Neuronal stem cell (in vitro differentiated cells): ENCODE measurements at places on chromosomes 6 and 20.

DNA sequence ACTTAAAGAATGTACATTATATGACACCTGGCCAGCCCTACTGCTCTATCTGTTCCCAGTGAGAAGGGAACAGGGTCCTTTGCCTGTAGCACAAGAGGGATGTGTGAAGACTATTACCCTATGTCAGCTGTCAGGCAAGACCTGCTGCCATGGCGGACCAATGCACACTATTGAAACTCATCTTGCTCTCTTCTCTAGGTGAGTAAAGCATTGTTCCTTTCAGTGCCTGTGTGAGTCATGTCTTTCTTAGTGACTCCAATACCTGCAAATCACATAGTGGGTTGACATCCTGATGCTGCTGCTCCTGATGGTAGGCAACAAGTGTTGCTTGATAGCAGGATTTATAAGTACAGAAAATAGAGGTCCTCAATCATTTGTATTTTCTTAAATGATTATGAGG lies 48.8 kb upstream of the SYNCRIP start:
- no peak for DNase-seq

GRCh38 chr20:36173451-36173933 lies 19.0 kb downstream of the EPB41L1 start:
- peak; percentile 90 for DNase-seq

DNA sequence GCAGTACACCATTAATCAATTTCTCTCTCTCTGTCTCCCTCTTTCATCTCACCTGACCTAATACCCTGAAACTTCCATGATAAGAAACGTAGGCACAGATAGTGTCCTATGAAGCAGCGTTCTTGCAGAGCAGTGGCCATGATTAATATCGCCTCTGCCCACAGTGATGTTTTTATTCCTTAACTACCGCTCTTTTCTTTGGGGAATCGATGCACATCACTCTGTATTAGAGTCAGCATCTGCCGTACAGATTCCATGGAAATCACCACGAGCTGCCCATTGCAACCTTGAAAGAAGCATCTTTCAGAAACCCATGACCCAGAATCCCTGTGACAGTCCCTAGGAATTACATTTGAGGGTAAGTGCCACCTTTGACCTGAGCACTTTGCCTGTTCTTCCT lies 152.0 kb upstream of the ECI2 start:
- DNase-seq = no peak

- DNase-seq = no peak
Measured at GRCh38 chr6:83872386-83873118, 13.1 kb downstream of the CYB5R4 start.

GRCh38 chr20:8152183-8152582 lies 20.1 kb downstream of the PLCB1 start:
- DNase-seq = no peak

DNA sequence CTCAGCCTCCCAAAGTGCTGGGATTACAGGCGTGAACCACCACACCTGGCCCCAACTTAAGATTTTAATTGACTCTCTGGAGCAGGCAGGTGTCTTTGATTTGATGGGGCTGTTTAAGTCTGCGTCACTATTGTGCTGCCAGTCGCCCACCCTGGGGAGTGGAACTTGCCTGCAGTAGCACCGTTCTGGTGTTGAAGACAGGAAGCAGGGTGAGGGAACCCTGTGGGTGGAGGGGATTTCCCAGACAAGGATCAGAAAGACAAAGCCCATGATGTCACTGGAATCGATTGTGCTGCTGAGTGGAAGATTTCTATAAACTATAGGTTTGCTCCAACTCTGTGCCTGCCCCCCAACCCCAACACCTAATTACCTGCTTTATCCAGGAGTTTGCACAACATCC lies 11.0 kb downstream of the ALDH8A1 start:
- DNase-seq = no peak

DNA sequence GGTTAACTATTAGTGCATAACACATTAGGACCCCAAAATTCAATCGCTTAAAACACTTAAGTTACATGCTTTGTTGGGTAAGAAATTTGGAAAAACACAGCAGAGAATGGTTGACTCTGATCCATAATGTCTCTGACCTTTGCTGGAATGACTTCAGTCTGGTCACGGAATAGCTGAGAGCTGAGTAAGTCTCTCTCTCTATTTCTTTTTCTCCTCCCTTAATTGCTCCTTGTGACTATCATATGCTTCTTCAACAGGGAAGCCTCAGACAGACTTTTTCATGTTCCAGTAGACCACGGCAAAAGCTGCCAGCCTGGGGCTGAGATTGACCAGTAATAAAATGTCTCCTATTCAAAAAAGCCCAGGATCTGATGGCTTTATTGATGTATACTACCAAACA lies 4.8 kb downstream of the OR12D1 start:
- no peak for DNase-seq

DNA sequence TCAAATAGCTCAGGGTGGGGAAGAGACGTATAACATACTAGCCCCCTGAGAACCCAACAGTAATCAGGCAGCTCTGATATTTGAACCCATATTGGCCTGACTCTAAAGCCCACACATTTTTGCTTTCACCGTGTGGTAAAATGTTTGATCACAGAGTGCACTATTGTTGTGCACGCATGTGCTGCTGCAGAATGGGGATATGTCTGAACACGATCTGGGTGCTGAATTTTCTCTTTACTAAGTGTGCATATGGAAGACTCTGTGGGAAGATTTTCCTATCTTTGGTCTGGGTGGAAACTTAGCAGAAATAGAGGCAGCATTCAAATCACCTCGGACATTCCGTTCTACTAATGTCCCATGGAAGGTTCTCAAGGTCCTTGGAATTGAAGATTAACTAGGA lies 800.1 kb downstream of the TFAP2A start:
- no peak for DNase-seq

- no peak for DNase-seq
Measured at GRCh38 chr20:4502756-4503155, 219.0 kb upstream of the PRND start.

DNA sequence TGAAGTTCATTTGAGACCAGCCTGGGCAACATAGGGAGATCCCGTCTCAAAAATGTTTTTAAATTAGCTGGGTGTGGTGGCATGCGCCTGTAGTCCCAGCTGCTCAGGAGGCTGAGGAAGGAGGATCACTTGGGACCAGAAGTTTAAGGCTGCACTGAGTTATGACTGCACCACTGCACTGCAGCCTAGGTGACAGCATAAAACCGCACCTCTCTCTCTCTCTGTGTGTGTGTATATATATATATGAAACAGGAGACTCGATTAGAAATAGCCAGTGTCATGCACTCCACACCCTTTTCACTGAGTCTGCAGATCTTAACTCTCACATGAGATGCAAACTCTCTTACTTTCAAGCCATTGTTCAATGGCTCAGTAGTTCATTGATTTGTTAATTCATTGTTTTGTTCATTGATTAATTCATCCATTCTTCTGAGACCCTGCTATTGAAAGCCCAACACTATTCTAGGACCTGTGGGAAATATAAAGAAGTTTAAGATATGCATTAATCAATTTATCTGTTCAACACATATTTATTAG lies 52.4 kb upstream of the MRPS10 start:
- no peak for DNase-seq

DNA sequence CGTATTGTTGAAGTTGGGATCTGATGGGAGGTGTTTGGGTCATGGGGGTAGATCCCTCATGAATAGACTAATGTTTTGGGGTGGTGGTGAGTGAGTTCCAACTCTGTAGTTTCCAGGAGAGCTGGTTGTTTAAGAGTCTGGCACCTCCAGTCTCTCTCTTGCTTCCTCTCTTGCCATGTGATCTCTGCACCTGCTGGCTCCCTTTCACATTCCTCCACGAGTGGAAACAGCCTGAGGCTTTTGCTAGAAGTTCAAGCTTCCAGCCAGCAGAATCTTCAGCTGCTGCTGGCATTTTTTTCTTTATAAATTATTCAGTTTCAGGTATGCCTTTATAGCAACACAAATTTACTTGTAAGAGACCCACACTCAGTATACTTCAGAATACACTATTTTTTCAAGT lies 1021.6 kb downstream of the EYS start:
- no peak for DNase-seq

DNA sequence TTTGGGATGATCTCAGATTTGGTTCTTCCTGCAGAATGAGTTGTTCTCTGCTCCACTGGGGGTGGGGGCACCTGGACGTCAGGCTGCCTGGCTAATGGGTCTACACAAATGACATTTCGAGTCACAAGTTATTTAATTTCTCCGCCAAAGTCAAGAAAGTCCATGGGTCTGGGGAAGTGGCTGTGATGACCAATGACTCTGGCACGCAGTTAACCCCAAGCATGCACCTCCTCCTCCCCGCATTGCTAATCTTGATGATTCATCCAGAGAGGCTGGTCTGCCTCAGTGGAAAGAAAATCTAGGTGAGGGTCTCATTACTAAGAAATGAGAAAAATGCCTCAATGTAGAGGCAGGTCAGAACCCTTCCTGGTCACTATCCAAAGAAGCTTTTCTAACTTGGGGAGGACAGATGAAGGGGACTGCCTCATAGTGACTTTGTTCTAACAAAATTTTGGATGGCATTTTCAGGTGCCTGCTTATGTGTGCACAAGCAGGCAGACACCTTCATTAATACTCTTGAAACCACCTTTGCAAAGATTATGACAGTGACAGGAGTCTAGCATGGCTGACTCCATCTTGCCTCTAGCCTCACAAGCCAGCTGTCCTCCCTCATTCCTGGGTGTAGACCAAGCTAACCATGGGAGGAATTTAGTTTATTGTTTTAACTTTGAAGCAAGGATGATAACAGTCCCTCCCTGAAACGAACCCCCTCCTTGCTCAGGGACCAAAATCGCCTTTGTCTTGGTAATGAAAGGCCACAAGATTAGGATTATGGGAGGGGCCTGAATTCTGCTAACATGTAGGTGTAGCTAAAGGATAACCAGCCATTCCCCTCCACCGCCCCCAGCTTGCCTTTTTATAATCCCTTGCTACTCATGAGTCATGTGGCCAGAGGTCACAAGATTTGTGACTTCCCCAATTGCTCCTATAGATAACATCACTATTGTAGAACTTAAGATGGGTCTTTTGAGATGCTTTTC lies 98.6 kb upstream of the MRPS10 start:
- DNase-seq = no peak

DNA sequence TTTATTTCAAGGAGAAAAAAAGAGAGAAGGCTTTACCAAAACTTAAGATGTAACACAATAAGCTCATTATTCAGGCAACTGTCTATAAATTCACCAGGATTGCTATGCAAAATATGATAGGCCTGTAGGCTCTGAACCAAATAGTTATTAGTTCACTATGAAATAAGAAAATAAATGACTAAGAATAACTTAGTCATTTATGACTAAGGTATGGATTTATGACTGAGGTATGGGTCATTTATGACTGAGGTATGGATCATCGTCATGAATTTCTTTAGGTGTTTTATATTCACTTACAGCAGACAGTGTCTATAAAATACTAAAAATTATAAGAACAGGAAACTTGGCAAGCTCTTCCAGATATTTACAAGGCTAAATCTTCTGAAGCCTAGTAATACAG lies 52.1 kb upstream of the SNX9 start:
- DNase-seq = no peak

DNA sequence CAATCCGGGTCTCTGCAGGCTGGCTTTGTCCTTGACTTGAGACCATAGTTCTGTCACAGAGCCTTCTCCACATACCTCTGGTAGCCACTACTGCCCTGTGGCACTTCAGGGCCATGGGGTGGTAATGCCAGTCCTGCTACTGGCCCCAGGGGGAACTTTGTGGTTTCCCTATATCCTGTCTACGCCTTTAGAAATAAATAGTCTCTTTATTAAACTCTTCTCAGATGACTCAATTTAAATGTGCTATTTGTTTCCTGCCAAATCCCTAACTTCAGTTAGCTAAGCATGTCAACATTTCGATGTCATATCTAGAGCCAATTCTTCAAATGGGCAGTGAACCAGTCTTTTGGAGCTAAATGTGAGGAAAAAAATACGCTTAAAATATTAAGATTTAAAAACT lies 60.1 kb downstream of the SEL1L2 start:
- no peak for DNase-seq

DNA sequence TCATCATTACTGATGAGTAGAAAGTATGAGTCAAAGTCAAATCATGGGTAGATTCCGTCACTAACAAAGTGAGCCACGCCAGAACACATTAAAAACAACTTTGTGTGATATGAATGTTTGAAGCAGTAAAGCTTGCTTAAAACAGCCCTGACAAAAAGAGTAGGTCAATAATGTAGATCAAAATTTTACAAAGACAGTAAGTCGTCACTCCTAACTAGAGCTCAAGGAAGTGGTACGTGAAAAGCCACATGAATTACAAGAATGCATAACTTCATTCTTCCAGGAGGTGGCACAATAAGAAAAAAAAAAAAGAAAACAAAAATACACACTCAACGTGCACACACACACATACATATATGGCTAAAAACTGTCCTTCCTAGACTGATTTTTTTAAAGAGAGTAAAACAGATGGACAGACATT lies 69.9 kb downstream of the HACE1 start:
- DNase-seq = no peak

DNA sequence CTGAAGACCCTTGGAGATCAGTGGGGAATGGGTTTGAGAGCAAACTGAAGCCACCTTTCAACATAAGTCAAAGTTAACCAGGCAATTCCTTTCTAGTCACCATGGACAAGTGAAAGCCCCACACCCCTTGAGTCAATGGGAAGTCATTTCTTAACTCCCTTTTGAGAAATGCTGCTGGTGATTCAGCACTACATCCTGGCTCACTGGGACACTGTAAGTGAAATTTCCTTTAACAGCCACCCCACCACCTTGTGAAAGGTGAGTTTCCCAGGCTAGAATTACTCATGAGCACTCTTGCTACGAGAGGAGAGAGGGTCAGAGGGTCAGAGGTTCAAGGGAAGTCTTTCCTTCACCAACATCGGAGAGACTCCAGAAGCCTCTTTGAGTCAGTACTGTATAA lies 93.3 kb upstream of the MARCKS start:
- DNase-seq = no peak

GRCh38 chr20:50027611-50028105 lies 44.9 kb downstream of the SNAI1 start:
- no peak for DNase-seq

DNA sequence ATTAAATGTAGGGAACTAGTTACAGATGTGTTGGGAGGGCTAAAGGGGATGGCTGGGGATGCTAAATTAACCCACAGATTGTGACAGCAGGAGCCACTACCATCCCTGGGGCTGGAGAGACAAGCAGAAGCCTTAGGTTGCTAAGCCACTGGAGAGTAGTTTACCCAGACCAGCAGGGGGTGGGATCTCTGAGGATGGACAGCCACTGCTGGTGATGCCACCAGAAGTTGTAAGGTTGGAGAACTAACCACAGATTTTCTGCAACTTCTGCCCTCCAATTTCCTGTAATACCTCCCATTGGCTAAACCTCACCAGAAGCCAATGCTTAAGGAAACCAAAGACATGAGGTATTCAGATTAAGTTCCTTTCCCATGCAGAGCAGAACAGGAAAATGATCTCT lies 139.6 kb upstream of the NOX3 start:
- DNase-seq = no peak

DNA sequence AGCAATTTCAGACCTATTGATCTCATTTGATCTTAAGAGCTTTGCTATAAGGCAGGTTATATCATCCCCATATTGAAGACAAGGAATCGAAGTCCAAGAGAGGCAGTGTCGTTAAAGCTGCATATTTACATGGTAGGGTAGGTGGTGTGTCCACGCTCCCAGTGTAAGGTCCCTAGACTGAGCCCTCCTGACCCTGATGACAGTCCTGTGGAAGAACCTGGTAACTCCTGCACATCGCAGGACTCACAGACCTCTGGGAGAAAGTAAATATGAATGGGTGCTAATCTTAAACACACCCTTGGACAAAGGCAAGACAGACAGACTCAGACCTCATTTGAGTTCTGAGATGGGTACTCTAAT lies 602 bp upstream of the HLA-DPB1 start:
- DNase-seq = no peak
